ENCODE measurements at places on chromosomes 5 and 9.
A peak's percentile ranks its signal among the peaks of the same experiment; 100 is the strongest.

DNA sequence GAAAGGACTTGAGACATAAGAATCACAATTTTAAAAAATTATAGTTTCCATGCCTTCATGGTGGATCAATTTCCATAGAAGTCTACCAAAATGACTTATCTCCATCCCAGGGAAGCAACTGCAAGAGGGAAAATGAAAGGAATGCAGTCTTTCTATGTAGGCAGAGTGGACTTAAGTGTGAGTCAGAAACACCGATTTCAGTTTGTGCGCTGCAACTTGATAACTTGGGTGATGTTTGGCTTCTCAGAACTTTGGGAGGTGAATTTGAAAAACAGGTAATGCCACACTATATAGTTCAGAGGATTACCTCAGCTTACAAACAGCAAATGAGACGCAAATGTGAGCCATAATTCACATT lies 708 bp upstream of the CSNK1G3 start:
- DNase-seq: no peak

DNA sequence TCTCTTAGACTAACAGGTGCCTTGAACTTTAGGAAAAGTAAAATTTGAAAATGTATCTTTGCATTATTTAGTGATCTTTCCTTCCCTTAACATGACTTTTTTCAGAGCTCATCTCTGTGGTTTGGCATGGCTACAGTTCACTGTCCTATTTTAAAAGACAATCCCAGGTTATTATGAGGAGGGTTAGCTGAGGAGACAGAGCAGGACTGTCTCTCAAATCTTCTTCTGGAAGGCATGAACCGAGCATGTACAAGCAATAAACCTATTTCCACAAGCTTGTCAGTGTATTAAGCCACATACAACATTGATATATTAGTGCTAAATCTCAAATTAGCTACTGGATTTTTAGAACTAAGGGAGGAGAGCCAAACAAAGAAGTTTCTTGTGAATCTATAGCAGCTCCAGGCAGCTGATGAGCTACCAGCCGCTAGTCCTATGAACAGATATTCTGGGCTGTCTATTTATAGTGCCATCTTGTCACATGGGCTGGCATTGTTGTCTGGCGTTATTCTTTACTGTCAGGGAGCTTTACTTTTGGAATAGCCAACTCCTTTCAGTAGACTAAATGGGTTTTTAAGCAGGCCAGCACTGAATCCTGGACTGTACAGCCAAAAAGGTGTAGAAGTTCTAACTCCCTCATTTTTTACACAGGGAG lies 171.2 kb upstream of the ACTBL2 start:
- no peak for DNase-seq

- DNase-seq: no peak
These were observed 367.2 kb downstream of the OSTF1 start for GRCh38 chr9:75455444-75455921.

DNA sequence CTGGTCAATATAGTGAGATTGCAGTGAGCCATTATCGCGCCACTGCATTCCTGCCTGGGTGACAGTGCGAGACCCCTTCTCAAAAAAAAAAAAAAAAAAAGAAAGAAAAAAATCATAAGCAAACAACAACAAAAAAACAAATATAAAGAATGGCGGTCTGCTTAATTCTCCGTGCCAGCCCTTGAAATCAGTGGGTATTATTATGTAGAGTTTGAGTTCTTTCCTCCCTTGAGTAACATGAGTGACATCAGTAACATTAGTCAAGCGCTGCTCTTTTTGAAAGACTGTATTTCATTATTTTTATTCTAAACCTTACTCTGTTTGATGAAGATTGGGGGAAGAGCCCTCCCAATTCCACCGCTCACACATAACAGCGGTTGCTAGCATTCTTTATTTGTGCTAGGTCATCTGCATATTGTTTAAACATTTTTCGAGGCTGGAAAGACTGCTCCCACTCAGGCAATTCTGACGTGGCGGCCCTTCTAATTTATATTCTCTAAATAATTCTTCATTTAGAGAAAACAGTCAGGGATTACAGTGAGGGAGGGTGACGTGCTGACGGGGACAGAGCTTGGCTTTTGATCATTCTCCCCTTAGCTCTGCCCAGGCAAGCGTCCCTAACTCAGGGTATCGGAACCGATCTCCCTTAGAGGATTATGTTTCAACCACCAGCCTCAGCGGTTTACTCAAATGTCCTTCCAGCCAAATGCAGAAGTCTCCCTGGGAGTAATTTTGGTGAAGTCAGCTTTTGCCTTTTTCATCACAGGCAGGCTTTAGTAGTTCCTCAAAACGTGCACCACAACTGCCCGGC lies 860 bp upstream of the MARCHF6 start:
- no peak for DNase-seq

- DNase-seq: no peak
These were observed 31.3 kb downstream of the ZFAND5 start for GRCh38 chr9:72333709-72334108.

DNA sequence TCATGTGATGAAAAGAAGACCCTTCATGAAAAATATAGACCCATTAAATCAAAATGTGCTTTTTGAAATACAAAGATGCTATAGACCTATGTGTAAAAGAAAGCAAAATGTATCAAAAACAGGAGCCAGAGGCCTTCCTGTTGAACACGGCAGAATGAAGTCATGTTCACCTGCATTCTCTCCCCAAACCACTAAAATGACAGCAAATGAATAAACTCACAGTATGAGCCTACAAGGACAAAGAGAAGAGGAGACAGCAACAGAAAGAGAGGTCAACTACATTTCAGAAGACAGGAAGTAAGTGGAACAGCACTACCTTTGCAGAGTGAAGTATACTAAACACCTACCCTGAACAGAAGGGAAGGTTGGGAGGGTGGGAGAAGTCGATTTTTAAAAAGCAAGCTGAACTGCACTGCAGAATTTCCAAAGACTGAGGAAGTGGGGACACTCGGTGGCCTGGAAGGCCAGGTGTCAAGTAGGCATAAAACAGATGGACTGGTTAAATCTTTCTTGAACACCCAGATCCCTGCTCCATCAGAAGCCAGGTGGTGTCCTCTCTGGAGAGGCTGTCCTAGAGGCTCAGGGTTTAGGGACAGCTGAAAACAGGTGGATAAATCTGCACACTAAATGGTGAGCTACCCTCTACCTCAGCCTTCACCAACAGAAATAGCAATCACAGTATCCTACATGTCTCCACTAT lies 48.9 kb downstream of the MED27 start:
- DNase-seq: no peak

DNA sequence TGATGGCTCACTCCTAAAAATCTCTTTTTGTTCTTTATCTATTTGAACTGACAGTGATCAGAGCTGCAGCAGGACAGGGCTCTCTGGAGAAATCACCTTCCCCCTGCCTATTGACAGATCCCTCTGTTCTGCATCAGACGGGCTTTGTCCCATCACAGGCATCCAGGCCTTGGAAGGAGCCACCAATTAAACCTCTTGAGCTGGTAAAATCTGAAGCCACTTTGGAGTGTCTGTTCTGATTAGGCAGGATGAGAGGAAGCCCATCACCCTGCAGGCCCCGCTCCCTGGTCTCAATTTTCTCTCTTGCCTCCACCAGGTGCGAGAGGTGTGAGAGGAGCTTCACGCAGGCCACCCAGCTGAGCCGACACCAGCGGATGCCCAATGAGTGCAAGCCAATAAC lies 97.7 kb downstream of the PRDM6 start:
- no peak for DNase-seq

- DNase-seq: no peak
These were observed 315.7 kb downstream of the MAT2B start for GRCh38 chr5:163821142-163821541.

DNA sequence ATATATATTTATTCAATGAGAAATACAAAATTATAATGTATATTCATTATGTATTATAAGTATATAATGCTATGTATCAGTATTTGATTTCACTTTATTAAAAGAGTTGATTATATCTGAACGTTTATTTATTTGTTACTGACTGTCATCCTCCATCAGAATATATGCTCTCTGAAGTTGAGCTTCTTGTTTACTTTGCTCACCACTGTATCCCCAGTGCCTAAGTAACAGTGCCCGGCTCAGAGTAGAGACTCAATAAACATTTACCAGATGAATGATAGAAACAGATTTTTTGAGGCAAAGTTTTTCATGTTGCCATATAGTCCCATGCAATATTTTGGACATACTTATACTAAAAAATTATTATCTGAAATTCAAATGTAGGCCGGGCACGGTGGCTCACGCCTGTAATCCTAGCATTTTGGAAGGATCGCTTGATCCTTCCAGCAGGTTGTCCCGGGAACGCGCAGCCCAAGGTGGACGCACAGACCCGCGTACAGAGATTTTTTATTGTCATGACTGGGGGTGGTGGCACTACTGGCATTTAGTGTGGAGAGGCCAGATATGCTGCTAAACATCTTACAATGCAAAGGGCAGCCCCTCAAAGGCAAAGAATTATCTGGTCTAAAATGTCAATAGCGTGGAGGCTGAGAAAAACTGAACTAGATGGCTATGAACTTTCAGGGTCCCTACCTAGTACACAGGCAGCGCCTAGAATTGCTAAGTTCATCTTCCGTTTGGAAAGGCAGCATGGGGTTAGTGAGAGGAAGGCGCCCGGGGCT lies 761 bp upstream of the DNAJC25 start:
- DNase-seq: no peak

DNA sequence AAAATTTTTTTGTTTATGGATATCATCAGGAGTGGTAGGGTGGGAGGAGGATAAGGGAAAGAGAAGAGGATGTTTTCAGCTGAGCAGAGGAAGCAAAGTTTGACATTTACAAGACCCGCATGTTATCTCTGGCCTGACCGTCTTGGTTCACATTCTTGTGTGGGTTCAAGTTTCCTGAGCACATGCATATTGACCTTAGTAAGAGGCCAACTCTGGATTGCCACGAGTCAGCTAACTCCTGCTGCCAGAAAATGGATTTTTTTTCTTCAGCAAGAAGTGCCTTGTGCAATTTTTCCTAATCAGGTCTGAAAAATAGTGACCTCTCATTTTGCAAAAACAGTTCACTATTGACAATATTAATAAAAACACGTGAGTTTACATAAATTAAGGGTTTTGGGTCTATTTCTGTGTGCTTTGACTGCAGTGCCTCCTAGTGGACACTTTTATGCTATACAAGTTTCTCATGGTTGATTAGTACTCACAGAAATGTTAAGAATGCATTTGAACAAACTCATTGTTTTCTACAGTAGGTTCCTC lies 27.1 kb upstream of the BASP1 start:
- DNase-seq: peak; percentile 17

DNA sequence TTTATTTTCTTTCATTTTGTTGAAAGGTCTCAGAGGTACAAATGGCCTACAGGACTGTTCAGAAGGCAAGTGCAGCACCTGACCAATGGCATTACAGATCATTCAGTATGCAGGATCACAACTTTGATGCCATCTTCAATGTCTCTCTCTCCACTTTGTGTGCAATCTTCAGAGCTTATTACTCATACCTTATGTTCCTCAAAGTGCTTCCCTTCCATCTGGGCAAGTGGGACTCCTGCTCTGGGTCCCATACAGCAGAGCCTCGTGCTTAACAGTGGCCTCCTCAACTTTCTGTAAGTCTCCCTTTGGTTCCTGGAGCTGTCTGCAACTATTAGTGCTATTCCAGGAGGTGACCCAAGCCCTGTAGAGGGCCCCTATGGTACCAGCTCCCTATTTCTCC lies 358.4 kb upstream of the RPS23 start:
- no peak for DNase-seq

GRCh38 chr5:161007879-161008278 lies 155.9 kb upstream of the ATP10B start:
- no peak for DNase-seq

DNA sequence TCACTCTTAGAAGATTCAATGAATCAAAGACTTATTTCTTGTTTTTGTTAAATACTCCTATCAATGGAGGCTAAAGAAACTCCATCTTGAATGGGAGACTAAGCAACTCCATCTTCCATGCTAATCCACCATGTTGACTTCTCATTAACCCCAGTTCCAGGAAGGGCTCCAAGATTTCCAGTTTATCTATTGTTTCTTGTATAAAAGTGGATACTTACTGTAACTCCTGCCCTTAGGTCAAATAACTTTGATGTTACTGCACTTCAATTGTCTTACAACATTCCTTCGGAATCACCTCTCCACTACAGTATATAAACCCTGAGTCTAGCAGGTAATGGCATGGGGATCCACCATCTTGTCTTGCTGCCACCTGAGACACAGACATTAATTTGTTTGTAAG lies 63.0 kb downstream of the PUM3 start:
- DNase-seq: no peak

DNA sequence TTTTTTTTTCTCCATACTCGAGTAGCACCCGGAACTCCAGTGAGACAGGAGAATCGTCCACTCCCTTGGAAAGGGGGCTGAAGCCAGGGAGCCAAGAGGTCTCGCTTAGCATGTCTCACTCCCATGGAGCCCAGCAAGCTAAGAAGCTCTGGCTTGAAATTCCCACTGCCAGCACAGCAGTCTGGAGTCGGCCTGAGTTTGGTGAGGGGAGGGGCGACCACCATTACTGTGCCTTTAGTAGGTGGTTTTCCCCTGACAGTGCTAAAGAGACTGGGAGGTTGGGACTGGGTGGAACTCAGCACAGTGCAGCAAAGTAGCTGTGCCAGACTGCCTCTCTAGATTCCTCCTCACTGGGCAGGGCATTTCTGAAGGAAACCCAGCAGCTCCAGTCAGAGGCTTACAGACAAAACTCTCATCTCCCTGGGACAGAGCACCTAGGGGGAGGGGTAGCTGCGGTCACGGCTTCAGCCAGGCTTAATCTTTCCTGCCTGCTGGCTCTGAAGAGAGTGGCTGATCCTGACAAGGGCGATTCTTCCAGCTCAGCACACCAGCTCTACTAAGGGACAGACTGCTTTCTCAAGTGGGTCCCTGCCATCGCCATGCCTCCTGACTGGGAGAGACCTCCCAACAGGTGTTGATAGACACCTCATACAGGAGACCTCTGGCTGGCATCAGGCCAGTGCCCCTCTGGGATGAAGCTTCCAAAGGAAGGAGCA lies 414.5 kb upstream of the ZNF608 start:
- no peak for DNase-seq

DNA sequence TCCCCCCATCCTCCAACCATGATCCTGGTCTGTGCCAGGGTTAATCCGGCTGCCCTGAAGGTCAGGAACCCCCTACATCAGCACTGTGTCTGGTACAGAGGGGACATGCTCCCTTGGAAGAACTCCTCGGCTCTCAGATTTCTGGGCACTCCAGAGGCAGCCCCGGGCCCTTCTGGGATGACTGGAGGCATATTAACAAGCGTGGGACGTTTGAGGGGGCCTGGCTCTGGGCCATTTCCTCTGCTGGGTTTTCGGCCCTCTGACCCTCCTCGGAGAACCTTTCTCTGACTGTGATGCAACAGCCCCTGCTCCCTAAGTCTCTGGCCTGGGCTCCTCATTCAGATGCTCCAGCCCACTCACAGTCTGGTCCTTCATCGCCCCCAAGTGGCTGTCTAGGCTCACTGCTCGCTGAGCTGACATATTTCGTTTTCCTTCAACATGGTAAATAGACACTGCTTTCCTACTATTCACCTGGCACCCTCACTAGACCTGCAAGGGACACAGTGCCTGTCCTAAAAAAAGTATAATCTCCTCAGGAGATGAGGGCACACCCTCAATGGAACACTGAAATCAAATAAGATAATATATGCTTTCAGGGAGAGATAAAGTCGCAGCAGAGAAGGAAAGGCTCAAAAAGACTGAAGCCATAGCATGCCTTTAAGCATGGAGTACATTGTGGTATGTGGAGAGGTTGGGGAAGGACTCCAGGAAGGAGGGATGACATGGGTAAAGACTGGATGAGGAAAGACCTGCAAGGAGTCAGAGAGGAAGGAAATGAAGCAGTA lies 404.7 kb upstream of the TRPC7 start:
- DNase-seq: peak; percentile 68

Measured in prostate gland (tissue), 2 donors.